AG08396 (cell line): ENCODE measurements at places on chromosomes 7 and 10.
A peak's percentile ranks its signal among the peaks of the same experiment; 100 is the strongest.

DNA sequence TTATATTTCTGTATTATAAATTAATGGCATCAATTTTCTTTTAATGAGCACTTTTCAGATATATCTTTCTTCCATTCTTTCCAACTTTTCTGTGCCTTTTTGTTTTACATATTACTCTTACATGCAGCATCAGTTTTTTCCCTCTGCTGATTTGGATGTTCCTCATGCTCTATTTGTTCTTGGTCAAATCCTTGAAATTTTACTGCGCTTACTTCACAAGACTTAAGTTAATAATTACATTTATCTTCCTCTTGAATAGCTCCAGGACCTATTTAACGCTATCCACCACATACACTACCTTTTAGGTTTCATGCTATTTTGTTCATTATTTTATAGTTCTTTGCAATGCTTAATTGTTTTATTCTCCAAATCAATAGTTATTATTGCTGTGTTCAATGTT is 97.6 kb upstream of the CTTNBP2 start:
- no peak for DNase-seq

- DNase-seq = no peak
Observed at GRCh38 chr10:78419481-78420265, 386.0 kb downstream of the RPS24 start.

DNA sequence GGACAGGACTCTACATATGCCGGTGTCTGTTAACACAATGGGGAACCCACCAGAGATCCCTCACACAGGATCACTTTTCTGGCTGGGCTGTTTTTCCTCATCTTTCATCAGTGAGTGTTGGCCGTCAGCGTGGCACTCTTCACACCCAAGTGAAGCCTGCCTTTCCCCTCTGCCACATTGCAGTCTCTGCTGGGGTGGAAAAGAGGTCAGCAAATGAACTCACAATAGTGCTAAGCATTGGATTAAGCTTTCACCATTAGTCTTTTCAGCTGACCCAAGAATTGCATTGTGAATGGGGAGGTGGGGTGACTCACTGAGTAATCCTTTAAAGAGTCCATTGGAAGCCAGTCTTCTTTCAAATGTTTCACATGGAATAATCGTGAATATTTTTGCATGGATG is 143.0 kb downstream of the KIAA1217 start:
- DNase-seq = no peak

- DNase-seq = no peak
Observed at GRCh38 chr10:119705434-119705831, 20.4 kb upstream of the INPP5F start.

GRCh38 chr7:21355406-21355874 is 72.4 kb upstream of the SP4 start:
- no peak for DNase-seq

GRCh38 chr7:35605760-35606159 is 89.2 kb downstream of the HERPUD2 start:
- peak; percentile 46 for DNase-seq

- DNase-seq = no peak
Observed at GRCh38 chr7:70477036-70478010, 654.6 kb upstream of the GALNT17 start.

DNA sequence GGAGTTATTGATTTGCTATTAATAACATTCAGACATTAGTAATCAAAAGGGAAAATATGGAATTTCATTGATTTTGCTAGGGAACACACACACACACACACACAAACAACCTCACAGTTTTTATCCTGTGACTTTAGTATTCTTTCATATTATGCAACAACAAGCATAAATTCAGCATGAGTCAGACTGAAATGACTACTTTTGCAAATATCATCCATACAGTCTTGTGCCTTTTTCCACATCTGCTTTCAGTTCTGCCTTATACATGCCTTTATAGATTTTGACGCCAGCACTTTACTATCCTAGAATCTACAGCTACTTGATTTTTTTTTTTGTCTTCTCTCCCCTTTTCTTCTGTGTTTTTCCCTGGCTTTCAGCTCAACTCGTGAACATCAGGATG is 975.8 kb upstream of the LRRTM3 start:
- no peak for DNase-seq

DNA sequence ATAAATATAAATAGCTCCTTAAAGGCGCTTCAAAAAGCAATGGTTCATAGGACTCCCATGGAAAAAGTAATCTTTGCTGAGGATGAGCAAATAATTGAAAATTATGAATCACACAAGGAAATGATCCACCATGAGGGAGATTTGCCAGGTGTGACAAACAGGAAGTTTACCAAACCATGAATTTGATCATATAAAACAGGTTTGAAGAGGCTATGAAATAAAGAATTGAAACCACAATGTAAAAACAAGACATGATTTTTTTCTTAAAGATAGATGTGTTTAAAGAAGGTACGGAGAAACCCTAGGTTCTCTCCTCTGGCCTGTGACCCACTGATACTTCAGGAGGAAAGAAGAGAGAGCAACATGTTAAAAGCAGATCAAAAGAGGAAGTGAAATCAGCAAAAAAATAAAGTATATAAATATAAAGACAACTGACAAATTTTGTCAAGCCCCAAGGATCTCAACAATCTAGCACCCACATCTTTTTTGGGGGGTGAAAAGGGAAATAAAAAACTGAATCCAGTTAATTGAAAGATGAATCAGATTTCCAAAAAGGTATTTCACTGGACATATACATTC is 111.3 kb upstream of the ASAH2 start:
- no peak for DNase-seq

- DNase-seq = no peak
Observed at GRCh38 chr7:118087126-118087525, 96.8 kb upstream of the LSM8 start.

GRCh38 chr10:94025806-94026205 is 32.1 kb downstream of the PLCE1 start:
- no peak for DNase-seq

- DNase-seq = no peak
Observed at GRCh38 chr7:44914992-44915607, 29.8 kb upstream of the PURB start.

- no peak for DNase-seq
Observed at GRCh38 chr7:92425311-92425947, 21.9 kb upstream of the GATAD1 start.

GRCh38 chr10:70693619-70694335 is 21.5 kb downstream of the ADAMTS14 start:
- DNase-seq = peak; percentile 86

GRCh38 chr10:11189582-11190376 is 172.1 kb downstream of the CELF2 start:
- no peak for DNase-seq
